ENCODE measurements at places on chromosomes 16 and 17. TPM values are rescaled to one million over a fixed set of nuclear protein-coding genes. Genes with fewer than 3 reads are reported as not detected.

Gene TMC8
- polyA plus RNA-seq: 0.24 TPM

Gene GDPD1
- 31.8 TPM for polyA plus RNA-seq

Gene TMEM100
- polyA plus RNA-seq: not detected

Gene HSPB9
- polyA plus RNA-seq: not detected

Gene HS3ST3A1
- polyA plus RNA-seq: not detected

Gene OR1E2
- not detected for polyA plus RNA-seq

Gene KCNJ18
- polyA plus RNA-seq: not detected

Gene AANAT
- not detected for polyA plus RNA-seq
